ENCODE measurements at places on chromosomes 2 and 18.

DNA sequence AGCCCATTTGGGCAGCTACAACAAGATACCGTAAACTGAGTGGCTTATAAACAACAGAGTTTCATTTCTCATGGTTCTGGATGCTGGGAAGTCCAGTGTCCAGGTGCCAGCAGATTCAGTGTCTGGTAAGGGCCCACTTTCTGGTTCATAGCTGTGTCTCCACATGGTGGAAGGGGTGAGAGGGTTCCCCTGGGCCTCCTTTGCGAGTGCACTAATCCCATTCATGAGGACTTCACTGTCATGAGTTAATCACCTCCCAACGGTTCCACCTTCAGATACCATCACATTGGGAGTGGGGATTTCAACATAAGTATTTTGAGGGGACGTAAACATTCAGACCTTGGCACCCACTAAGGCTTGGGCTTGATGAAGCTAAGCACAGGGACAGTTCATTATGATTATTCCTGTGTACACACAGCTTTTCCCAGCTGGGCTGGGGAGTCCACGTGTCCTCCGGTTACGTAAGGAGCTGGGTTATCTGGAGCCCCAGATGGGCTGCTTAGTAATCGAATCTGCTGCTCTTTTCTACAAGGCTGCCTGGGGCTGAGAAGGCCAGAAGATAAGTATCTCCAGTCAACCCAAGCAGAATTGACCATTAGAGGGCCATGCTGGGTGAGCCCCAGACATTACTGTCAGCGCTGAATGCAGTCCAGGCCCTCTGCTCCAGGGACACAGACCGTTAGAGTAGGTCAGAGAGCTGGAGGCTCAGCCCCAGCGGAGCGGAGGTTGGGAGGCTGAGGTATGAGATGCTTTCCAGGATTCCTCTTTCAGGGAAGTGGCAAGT, 42.7 kb downstream of the EPAS1 start:
- no peak for DNase-seq

DNA sequence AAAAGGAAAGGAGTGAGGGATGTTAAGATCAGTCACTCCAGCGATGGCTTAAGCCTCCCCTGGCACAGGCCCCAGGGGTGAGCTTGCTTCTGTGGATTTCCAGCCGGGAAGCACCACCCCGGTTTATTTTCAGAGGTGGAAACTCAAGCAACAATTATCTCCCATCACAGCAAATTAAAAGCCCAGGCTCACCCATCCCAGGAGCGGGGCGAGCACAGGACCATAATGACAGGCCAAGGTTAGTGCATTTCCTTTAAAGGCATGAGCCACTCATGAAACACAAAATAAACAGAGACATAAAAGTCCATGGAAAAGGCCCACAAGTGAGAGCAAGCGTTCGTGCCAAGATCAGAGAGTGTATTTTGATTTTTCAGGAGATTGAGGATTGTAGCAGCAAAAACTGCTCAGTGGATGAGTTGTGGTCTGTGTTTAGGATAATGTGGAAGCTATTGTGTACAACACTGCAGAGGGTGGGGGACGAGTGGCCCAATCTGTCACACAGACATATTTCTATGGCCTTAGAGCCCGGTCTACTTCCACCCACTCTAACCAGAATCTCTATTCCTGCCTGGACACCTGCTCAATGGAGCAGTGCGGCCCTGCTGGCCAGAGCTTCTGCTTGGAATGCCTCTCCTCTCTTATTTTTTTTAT, 111.4 kb upstream of the CDC42EP3 start:
- peak; percentile 9 for DNase-seq

- no peak for DNase-seq
Measured at GRCh38 chr2:150339282-150339681, 148.2 kb downstream of the RND3 start.

GRCh38 chr2:61841286-61841685, 12.6 kb downstream of the FAM161A start:
- DNase-seq: no peak

GRCh38 chr18:8397034-8397433, 212.2 kb upstream of the RAB12 start:
- DNase-seq: no peak

GRCh38 chr18:76384861-76385680, 110.0 kb downstream of the ZNF516 start:
- DNase-seq: no peak

- DNase-seq: no peak
Measured at GRCh38 chr2:6827566-6828298, 38.0 kb downstream of the CMPK2 start.

GRCh38 chr2:188414869-188415753, 123.4 kb downstream of the GULP1 start:
- DNase-seq: no peak

DNA sequence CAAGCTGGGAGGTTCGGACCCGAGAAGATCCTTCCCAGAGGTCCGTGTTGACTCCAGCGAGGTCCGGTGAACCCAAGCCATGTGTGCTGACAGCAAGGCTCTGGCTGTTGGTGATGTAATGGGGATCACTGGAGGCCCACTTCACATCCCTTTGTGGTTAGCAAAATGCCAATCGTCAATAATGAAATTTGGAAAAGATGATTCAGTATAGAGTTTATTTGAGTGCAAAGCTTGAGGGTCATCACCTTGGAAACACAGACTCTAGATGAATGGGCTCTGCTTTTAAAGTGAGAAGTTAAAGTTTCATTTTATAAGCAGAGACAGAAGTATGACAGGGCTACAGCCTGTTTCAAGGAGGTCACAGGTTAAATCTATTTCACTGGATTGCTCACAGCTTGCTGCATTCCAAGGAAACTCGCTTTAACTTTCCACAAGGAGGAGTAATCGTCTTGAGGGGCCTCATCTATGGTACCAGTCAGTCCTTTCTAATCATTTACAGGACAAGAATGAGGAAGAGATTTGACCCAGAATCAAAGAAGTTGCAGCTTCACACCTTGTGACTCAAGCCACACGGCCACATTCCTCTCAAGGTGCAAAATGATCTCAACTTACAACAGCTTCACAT, 140.5 kb downstream of the TPO start:
- no peak for DNase-seq

GRCh38 chr2:9264301-9264700, 57.7 kb downstream of the ASAP2 start:
- no peak for DNase-seq

- DNase-seq: no peak
Measured at GRCh38 chr2:85422072-85422457, 3.6 kb downstream of the SH2D6 start.

GRCh38 chr2:217988840-217989204, 14.0 kb downstream of the TNS1 start:
- DNase-seq: no peak

DNA sequence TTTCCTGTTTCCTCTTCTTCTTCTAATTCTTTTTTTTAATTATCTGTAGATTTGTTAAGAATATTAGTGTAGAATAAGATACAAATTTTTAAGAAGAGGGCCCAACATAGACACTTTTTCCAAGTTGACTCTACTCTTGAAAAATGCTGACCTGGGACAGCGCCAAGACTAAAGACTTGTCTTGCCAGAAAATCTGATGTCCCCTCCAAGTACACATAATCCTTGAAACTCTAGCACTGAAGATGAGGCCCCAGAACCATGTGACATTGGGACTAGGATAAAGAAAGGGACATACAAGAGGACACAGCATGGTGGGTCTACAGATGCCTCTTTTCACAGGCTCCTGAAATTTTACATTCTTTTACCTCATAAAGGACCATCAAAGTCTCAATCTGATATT, 271.6 kb upstream of the SESTD1 start:
- no peak for DNase-seq

GRCh38 chr2:99708231-99708630, 218.4 kb upstream of the REV1 start:
- no peak for DNase-seq

DNA sequence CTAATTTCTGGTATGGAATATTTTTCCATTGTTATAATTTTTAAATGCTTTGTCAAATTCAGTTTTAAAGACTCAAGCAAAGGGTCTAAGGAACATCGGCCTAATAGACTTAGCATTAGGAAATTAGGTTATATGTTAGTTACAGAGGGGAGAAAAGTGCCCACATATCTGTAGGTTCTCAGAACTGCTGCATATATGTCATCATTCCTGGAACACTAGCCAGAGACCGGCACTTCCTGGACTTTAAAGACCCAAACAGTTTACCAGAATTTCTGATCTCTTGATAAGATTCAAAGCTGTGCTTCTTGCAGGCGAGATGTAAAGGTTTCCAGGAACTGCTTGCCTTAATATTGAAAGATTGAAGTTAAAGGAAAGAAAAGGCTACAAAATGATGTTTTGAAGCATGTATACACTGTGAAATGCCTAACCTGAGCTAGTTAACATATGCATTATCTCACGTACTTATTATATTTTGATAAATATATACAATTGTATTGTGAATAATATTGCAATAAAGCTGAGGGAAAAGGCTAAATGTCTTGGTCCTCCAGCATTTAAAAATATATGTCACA, 993.6 kb downstream of the LRP1B start:
- DNase-seq: no peak

- DNase-seq: no peak
Measured at GRCh38 chr2:189465076-189465475, 23.8 kb downstream of the WDR75 start.

GRCh38 chr2:122078451-122078850, 323.0 kb downstream of the TSN start:
- DNase-seq: no peak

DNA sequence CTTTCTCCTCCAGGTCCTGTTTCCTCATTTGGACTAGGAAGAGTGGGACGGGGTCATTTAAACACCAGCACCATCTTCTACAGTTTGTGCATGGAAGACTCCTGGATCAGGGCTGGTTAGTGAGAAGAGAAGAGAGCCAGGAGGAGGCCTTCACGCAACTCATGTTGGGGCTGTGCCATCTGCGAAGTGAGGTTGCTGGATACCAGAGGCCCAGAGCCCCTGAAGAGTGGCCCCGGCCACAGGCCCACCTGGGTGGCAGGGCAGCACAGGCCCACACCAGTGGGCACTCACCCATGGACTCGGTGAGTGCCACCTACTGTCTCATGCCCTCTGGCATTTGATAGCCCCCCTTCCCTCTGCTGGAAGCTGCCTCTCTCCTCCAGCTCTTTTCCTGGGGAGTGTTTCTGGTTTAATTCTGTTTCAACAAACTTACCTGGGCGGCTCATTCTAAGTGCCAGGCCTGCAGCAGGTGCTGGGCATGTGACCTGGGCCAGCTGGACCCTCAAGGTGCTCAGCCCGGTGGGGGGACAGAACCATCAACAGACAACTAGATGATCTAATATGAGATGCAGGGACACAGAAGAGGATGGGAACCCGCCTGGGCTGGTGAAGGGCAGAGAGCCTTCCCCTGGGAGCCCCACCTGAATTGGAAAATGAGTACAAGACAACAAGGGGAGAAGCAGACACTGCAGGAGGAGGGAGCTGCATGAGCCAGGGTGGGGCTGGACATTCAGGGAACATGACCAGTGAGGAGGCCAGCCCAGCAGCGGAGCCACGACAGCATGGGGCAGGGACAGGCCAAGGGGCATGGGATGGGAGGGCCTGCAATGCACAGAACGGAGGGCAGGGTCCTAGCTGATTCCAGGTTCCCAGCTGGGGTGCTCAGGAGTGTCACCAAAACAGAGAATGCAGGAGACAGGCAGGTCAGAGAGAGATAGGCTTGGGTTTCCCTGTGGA, 70.6 kb downstream of the MARCO start:
- DNase-seq: no peak

GRCh38 chr2:98710734-98711133, 20.2 kb downstream of the MGAT4A start:
- DNase-seq: no peak

DNA sequence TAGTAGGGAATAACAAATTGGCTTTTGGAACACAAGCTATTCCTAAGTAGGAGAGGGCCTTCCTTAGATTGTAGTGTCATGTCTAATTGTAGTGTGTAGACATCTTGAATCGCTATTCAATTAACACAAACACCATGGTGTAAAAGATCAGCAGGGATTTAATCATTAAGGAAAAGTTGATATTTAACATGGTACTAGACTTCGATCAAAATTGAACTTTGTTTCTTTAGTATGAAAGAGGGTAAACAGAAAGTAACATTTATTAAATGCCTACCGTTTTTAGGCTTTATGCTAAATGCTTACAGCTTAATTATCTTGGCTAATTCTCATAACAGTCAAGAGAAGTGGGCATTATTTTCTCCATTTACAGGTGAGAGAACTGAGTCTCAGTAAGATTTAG, 37.5 kb upstream of the FIGN start:
- no peak for DNase-seq

- no peak for DNase-seq
Measured at GRCh38 chr2:6808426-6808825, 57.3 kb downstream of the CMPK2 start.

GRCh38 chr2:237861875-237862527, 2.6 kb downstream of the RAMP1 start:
- DNase-seq: no peak

- DNase-seq: peak; percentile 66
Measured at GRCh38 chr2:101308432-101309210, at the start of gene RNF149. RNF149 (minus strand) TSS chr2:101308701; CDS start chr2:101308588, 113 bp downstream.

DNA sequence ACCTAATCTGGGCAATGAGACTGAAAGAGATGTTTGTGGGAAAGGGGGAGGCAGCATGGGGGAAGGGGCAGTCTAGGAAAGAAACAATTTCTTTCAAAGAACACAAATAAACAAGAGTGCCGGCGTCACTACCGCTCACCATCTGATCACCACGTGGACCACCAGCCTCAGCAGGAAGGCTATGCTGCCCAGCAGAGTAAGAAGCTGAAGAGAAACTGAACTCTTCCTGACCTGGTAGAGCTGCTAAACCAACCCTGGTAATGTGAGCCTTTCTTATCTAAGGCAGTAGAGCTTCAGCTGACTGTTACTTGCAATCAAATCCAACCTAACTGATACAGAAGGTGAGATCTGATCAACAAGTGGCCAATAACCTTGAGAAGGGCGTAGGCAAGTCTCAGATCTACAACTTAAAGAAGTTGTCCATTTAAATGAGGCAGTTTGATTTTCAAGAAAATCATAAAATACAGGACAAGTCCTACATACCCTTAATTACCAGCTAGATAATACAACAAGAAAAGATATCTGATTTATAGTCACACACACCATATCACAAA, 44.2 kb upstream of the SPTBN1 start:
- no peak for DNase-seq

DNA sequence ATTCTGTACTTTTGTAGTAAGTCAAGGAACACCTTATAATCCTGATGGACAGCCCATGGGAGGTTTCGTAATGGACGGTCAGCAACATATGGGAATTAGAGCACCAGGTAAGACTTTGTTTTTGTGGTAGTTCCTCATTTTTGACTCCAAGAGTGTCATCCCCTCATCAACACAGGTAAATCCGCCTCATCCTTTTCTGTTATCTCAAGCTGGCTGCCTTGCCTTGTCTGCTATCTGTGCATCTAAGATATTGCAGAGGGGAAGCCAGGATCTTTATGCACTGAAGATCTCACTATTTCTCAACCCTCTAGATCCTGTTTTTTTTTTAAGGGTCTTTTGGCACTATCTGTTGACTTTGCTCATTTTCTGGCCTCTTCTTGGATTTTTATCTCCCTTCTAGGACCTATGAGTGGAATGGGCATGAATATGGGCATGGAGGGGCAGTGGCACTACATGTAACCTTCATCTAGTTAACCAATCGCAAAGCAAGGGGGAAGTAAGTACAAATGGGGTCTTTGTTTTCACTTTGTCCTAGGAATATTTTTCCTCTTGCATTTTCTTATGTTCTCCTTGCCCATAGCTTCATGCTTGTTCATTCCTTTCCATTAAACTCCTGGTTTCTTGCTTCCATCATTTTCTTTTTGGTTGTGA, 133.8 kb downstream of the MEIS1 start:
- no peak for DNase-seq

- no peak for DNase-seq
Measured at GRCh38 chr2:29706171-29706720, 215.1 kb downstream of the ALK start.

- DNase-seq: no peak
Measured at GRCh38 chr2:218897394-218898108, 16.9 kb downstream of the WNT10A start.

- DNase-seq: no peak
Measured at GRCh38 chr2:8121022-8121825, 560.6 kb upstream of the ID2 start.

Data from NCI-H1092 (cell line).